ENCODE measurements at places on chromosomes 5 and 9.

DNA sequence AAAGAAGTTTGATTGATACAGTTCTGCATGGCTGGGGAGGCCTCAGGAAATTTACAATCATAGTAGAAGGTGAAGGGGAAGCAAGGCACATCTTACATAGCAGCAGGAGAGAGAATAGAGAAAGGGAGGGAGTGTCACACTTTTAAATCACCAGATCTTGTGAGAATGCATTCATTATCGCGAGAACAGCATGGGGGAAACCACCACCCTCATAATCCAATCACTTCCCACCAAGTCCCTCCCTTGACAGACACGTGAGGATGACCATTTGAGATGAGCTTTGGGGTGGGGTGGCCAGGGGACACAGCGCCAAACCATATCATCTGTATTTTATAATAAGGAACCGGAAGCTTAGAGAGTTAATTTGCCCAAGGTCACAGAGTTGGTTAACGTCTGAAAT is 13.7 kb upstream of the FOCAD start:
- no peak for DNase-seq

DNA sequence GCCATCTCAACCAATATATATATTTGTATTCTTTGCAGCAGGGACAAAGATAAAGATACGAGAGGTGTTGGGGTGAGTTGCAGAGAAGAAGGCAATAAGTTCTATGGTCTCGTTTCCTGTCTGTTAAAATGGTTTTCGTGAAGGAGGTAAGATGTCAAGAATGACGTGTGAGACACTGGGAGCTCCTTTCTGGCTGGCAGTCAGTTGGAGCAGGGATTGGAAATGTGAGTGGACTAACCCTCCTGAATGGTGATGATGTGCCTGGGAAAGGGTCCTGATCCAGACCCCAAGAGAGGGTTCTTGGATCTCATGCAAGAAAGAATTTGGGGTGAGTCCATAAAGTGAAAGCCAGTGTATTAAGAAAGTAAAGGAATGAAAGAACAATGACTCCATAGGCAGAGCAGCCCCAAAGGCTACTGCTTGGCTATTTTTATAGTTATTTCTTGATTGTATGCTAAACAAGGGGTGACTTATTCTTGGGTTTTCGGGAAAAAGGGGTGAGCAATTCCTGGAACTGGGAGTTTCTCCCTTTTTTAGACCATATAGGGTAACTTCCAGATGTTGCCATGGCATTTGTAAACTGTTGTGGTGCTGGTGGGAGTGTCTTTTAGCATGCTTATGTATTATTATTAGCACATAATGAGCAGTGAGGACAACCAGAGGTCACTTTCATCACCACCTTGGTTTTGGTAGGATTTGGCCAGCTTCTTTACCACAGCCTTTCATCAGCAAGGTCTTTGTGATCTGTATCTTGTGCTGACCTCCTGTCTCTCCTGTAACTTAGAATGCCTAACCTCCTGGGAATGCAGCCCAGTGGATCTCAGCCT is 53.7 kb downstream of the SPATA31C2 start:
- no peak for DNase-seq

GRCh38 chr9:14313378-14313940 is 482 bp downstream of the NFIB start:
- no peak for DNase-seq

DNA sequence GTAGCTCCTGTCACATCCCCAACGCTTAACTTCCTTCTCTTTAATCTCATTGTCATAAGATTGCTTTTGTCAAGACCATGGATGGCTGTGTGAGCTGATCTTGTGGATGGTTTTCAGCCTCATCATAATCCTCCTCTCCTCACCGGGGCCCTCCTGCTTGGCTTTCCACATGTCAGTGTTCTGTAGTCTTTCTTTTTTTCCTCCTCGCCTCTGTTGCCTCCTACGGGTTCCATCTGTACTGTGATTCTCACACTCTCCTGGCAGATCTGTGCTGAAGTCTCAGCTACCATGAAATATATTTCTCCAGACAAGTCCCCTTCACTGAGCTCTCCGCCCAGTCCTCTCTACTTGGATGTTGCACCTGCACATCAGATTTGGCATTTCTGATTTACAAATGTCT is 34.9 kb upstream of the FAM120AOS start:
- no peak for DNase-seq

- no peak for DNase-seq
Observed at GRCh38 chr9:129949821-129950220, 93.2 kb downstream of the FNBP1 start.

- no peak for DNase-seq
Observed at GRCh38 chr5:159427180-159428012, 97.1 kb upstream of the IL12B start.

DNA sequence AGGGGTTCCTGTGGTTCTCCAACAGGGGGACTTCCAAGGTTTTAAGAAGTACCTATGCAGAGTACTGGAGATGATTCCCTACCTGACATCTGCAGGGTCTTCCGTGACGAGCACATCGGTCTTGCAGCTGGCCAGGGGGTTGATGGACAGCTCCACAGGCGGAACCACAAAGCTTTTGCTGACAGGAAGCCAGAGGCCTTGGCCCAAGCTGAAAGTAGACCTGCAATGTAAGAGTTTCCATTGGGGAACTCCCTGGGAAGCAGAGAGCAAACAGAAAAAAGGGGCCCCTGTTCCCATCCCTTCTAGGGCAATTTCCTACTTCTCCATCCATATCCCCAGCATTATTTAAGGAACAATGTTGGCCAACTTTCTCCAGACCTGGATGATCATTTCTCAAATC is 288.0 kb downstream of the TRIM32 start:
- no peak for DNase-seq

- DNase-seq: no peak
Observed at GRCh38 chr9:35998333-35998732, 38.4 kb upstream of the RECK start.

DNA sequence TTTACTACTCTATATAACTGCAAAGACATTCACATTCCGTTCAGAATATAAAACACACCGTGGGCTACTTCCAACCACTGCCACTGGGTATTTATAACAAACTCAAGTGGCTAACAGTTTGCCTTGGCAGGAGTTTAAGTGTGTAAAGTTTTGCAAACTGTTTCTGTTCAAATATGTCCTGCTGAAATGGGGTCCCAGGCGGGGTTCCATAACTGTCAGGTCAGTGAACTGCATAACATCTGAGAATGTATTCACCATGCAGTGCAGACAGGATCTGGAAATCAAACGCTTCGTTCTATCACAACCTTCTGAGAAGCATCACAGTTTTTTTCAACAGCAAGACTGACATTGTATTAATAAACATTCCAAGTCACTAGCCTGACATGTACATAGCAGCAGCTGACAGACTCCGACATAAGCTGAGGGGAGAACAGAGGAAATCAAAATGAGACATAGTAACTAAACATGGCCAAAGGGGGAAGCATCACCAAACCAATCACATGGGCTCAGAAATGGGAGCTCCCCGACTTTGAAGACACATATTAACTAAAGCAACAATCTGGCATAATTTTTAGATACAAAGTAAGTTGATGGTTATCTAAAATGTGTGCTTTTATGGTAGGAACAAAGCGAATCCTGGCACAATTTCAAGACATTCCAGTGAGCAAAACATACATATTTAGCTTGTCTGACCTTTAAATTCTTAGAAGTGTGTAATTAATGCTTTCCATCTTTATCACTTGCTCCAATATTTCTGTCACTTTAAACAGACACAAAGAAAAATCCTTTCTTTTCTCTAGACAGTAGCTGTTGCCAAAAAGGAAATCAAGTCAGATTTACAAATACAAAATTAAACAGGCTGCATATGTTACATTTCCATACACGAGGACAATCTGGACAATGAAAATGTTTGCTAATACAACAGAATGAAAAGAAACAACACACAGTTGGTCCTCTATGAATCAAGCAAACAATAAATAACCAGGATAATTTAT is 156.8 kb downstream of the MAPKAP1 start:
- no peak for DNase-seq

- DNase-seq: no peak
Observed at GRCh38 chr9:124468061-124468740, 17.9 kb downstream of the ADGRD2 start.

DNA sequence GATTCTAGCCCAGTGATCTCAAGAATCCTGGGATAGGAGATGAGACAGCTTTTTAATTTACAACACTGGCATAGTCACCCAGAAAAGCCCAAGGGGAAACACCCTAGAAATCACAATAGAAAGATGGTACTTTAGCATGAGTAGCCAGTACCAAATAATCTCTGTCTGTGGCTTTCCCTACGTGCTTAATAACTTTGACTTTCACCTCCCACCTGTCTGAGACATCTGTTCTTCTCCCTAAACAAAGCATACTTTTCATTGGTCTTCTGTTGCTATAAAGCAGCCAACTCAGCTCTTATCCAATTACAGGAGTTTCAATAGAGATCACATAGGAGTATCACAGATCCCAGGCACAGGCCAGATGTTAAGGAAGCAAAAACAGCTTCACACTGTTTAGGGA is 10.4 kb downstream of the MARCHF3 start:
- no peak for DNase-seq

GRCh38 chr9:123846966-123847365 is 83.0 kb downstream of the DENND1A start:
- DNase-seq: no peak

DNA sequence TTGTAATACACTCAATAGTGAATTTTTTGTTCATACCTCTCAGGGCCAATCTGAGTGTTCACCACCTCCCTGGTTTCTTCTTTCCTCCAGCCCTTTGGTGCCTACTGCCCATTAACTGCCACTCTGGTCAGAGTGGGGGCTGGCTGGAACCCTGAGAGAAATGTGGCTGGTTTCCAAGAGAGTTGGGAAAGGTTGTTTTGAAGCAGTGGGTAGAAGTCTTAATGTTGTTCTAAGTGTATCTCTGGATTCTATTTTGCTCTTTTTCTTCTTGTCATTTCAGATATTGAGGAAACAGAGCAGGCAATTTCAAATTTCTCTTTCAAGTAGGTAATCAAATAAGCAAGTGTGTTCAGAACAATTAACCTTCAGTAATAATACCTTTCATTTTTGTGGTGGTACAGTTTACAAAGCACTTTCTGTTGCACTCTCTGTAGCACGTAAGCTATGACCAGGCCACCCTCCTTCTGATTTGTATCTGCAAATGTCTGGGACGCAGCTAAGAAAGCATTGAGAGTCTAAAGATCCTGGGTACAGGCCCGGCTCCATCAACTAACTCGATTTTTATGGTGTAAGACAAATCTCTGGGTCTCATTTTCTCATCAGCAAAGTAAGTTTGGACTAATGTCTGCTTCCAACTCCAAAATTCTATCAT is 8.4 kb downstream of the SLC1A3 start:
- no peak for DNase-seq

- no peak for DNase-seq
Observed at GRCh38 chr5:103901885-103902284, 339.3 kb upstream of the NUDT12 start.

- no peak for DNase-seq
Observed at GRCh38 chr9:98154678-98155077, 35.7 kb upstream of the TRIM14 start.

- no peak for DNase-seq
Observed at GRCh38 chr5:43156388-43156787, 35.6 kb upstream of the NIM1K start.

DNA sequence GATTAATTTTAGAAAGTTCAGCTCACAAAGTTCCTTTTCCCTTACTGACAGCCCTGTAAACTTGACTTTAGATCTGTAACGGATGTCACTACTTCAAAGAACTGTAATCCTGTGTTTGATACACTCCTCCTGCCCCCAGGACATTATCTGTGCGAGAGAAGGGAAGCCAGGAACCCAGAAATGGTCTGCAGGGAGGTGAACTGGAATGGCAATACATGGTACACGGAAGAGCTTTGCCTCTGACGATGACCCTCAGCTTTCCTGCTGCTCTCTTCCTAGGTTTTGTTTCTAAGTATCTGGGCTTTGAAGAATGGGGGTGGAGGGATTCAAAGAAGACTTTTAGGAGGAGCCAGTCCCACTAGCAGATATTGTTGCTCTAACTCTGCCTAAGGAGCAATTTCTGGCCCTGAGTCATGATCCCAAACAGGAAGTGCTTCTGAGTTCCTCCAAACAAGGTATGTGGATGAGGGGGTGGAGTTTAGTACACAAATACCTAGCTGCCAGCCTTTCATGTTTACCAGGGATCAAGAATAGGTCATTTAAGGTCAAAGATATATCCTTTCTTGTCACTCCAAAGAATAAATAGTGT is 43.4 kb upstream of the TMC1 start:
- DNase-seq: no peak

GRCh38 chr9:122331523-122331927 is 39.3 kb upstream of the PTGS1 start:
- DNase-seq: no peak

- DNase-seq: no peak
Observed at GRCh38 chr5:139828207-139828895, 32.7 kb downstream of the PSD2 start.
